CD4-positive, alpha-beta T cell treated with Interleukin-17A for 4 hours (primary cell): ENCODE measurements at places on chromosomes 6 and 20.

DNA sequence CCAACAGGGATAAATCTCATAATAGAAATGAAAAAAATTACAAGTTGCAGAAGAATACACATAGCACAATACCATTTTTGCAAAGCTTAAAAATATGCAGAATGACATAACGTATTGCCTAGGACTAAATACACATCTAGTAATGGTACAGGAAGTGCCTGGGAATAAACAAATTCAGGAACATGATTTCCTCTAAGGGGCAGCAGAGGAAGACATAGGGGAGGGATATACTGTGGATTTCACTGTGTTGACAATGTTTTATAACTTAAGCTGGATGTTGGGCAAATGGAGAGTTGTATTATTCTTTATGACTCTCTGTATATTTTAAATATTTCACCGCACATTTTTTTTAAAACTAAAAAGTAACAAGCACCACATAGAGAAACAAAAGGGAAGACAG lies 5.6 kb upstream of the GLO1 start:
- no peak for DNase-seq

GRCh38 chr20:38771621-38772020 lies 23.4 kb downstream of the ACTR5 start:
- no peak for DNase-seq

DNA sequence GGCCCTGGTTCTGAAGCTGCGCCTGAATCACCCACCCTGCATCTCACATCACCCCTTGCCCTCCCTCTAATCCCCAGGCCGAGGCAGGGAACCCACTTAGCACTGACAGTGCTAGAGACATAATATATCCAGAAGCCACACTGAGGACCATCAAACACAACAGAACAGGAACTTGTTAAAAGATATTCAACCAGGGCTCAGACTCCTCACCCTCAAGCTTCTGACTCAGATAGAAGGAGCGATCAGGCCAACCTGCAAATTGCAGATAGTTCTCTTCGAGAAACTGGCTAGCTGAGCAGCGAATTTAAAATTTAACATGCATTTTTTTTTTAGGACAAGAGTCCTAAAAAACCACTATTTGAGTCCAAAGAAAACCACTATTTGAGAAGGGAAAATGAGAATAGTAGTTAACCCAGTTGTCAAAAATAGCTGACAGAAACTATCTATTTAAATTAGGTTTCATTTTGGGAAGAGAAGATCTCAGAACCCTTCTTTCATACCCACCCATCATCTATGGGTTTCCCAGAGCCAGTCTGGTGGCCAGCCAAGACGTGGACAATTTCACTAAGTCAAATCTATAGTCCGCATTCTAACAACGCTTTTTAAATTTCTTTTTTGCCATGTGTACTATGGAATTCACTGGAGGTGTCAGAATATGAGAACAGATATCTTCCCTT lies 95.6 kb downstream of the OPRM1 start:
- no peak for DNase-seq

GRCh38 chr20:25310921-25311728 lies 63.2 kb downstream of the PYGB start:
- DNase-seq = no peak

GRCh38 chr6:18262702-18263417 lies 1.5 kb downstream of the DEK start:
- DNase-seq = peak; percentile 53

- DNase-seq = no peak
Observed at GRCh38 chr6:108699290-108700041, 138.7 kb downstream of the FOXO3 start.

GRCh38 chr6:70685494-70686180 lies 18.0 kb downstream of the SMAP1 start:
- DNase-seq = no peak
